ENCODE measurements at places on chromosomes 3 and 15.

GRCh38 chr15:82647835-82648256 lies 683 bp upstream of the CPEB1 start:
- peak; percentile 73 for DNase-seq

GRCh38 chr3:64318001-64318400 lies 92.7 kb upstream of the PRICKLE2 start:
- DNase-seq, result no peak

GRCh38 chr15:85745023-85745422 lies 49.7 kb downstream of the KLHL25 start:
- no peak for DNase-seq

DNA sequence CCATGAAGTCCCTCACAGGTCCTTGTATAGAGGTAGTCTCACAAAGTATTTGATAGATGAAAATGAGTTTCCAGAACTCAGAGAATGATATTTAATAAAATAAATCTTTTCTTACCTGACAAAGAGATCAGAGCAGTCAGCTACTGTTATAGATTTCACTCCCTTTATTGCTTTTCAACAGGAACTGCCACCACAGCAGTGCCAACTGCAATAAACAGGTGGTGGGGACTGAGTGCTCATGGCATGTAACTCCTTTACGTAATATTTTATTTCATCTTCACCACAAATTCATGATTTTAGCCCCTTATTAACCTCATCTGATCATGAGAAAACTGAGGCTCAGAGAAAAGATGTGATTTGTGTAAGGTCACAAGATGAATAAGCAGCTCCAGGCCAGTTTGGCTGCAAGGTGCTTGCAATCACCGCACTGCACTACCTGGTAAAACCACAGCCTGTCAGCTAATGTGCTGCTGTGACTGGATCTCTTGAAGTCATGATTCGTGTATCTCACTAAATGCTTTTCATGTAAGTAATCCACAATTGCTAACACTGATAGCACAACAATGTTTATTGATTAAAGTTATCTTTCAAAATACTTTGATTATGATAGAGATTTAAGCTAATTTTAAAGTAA lies 78.8 kb downstream of the WNT5A start:
- no peak for DNase-seq

DNA sequence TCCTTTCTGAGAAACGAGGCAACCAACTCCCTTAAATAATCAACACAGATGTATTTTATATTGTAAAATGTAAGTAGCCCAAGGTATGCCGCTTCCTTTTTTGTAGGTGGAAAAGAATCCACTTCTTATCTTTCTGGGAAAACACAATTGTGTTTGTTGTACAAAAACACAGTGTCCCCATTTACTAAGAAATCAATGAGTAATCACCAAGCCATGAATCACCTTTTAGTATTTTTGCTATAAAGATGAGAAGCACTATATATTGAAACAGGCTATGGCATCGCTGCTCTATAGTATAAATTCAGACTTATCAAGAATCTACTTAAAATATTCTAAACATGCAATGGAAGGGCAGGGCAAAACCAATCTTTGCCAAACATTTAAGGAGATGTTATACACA lies 104.0 kb downstream of the TNIK start:
- DNase-seq, result no peak

DNA sequence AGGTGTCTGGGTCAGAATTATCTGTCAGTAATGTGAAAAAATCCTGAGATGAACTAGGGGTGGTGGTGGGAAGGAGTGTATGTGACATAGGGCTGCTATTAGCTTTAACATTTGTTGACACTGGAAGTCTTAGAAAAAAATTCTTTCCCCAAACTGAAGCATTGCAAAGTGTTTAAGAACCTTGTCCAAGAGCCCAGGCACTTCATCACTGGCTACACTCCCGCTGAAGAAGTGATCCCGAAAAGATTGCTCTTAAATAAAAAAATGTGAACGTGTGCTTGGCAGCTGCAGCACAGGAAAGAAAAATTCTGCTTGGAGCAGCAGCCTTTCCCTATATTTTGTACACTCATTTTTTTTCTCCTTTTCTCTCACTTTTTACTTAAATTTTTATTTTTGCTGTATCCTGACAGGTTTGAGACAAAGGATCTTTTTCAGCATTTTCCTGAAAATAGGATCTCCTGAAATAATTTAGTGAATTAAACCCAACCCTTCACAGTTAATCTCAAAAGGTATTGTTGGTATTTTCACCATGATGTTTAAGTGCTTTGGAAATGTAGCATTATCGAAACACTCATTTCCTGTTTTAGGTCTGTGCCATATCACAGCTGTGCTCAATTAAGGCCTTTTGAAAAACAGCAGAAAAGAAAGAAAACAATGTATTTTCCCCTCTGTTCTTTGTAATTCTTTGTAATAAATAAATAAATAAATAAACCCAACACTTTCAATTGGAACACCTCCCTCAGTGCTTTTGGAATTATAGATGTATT lies 477.6 kb downstream of the ZNF385D start:
- no peak for DNase-seq

DNA sequence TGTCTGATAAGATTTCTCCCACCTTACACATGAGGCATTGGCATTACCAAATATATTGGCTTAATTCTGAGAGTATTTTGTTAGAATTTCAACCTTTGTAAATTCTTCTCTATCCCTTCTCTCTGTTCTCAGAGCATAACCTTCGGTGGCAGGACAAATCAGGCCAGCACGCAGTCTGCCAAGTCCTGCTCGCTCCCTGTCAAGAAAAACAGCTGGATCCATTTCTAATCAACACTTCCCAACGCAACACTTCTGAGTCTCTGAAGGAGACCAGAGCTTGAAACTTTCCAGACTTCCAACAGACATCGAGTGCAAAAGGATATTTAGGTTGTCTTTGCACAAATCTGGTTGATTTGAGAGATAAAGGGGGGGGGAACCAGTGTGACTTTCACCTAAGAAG lies 125.7 kb downstream of the SV2B start:
- DNase-seq, result no peak

DNA sequence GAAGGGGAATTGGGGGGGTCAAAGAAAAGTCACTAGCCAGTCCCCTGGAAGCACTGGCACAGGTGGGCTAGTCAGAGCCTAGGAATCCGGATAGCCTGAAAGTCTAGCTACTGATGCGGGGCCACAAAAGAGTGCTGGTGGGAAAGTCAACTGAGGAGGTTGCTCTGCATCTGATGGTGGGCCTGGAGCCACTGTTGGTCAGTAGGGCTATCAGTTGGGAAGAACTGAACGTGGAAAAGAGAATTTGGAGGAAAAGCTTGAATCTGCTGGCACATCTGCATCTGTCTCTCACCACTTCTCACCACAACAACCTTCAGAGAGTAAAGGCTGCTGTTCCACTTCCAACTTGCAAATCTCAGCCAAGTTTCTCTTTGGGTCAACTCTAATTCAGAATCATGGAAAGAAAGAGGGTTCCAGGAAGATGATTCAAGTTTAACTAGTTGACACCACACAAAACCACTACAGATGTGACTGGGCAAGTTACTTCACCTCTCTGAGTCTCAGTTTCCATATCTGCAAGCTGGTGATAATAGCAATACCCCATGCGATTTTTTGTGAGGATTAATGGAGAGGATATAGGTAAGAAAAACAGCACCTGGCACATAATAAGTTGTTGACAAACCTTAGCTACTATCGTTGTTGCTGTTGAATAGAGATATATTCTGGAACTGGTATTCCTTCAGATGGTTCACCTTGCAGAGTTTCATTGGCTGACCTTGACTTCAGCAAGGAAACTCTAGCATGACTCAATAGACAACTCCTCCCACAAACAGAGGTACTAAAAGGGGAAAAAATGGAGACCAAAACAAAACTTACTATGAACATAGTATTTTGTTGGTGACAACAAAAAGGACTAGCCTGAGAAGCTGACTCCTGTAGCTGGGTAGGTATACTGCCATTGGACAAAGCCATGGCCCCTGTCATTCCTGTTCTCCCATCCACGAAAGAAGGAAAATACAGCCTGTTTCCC lies 280.2 kb upstream of the STT3B start:
- no peak for DNase-seq

DNA sequence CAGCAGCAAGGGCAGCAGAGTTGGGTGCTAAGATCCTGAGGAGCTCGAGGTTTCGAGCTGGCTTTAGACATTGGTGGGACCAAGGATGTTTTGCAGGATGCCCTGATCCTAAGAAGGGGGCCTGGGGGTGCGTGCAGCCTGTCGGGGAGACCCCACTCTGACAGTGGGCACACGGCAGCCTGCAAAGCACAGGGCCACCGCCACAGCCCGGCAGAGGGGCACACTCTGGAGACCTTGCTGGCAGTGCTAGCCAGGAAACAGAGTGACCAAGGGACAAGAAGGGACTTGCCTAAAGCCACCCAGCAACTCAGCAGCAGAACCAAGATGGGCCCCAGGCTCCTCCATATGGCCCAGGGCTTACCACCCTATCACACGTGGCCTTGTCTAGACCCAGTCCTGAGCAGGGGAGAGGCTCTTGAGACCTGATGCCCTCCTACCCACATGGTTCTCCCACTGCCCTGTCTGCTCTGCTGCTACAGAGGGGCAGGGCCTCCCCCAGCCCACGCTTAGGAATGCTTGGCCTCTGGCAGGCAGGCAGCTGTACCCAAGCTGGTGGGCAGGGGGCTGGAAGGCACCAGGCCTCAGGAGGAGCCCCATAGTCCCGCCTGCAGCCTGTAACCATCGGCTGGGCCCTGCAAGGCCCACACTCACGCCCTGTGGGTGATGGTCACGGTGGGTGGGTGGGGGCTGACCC lies 18.8 kb downstream of the SEC61A1 start:
- no peak for DNase-seq

All from D721Med (cell line).